ENCODE measurements at places on chromosomes 16 and 17.
A peak's percentile ranks its signal among the peaks of the same experiment; 100 is the strongest.

GRCh38 chr16:2487903-2488531 lies 13.1 kb downstream of the TBC1D24 start:
- no peak for DNase-seq

DNA sequence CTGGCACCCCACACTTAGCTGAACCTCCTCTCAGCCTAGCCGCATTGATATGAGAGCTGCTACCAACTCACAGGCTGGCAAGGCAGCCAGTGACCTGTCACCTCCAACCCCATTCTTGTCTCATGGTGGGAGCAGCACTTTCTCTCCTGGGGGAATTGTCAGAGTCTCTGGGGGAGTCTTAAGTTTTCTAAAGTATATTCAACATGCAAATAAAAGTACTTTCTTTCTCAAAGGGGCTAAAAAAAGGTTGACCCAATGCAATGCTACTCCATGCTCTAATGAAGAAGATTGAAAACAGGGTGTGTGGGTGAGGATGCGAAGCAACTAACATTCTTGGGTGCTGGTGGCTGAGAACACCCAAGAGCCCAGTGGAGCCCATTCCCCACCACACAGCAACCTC lies 53.1 kb upstream of the SREBF1 start:
- DNase-seq = peak; percentile 74

DNA sequence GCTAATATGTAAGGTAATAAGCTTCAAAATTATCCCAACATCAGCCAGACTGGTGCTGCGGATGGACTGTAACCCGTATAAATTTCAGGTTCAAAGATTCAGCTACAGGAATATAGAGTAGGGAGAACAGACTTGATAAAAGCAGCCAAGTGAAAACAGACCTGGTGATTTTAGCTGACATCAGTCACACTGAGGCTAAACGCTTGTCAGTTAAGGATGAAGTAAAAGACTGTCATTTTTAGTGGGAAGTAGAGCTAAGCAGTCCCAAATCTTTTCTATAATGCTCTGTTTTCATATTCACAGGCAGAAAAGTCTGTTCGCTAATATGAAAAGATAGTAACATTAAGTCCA lies 35.4 kb downstream of the CMTM4 start:
- DNase-seq = no peak

GRCh38 chr17:77126519-77126918 lies 14.2 kb upstream of the SEC14L1 start:
- no peak for DNase-seq

GRCh38 chr16:12214509-12214908 lies 238.0 kb downstream of the SNX29 start:
- no peak for DNase-seq

All from germinal center (tissue), 1 donor.